ENCODE measurements at places on chromosomes 11 and 22.

GRCh38 chr11:1202776-1203504 is 19.9 kb upstream of the MUC5B start:
- peak; percentile 51 for DNase-seq

DNA sequence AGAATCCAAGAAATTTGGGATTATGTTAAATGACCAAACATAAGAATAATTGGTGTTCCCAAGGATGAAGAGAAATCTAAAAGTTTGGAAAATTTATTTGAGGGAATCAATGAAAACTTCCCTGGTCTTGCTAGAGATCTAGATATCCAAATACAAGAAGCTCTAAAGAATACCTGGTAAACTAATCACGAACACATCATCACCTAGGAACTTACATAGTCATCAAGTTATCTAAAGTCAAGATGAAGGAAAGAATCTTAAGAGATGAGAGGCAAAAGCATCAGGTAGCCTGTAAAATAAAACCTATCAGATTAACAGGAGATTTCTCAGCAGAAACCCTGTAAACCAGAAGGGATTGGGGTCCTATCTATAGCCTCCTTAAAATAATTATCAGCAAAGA is 46.9 kb downstream of the GAS2 start:
- DNase-seq: no peak

DNA sequence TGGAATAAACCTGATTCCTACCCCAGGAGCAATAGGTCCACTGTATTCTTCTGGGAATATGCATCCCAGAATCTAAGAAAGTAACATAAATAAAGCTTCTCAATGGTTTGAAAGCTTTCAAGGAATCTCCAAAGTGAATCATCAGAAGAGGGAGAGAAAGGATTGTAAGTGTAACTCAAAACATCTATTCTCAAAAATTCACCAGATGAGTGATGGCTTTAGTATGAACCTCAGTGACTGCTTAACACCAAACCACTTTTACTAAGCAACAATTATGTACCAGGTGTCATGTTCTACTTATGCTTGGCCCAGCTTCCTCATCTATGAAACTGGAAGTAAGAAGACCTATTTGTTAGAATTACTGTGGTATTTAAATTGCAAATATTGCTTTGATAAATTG is 7.4 kb downstream of the RAB38 start:
- DNase-seq: no peak

DNA sequence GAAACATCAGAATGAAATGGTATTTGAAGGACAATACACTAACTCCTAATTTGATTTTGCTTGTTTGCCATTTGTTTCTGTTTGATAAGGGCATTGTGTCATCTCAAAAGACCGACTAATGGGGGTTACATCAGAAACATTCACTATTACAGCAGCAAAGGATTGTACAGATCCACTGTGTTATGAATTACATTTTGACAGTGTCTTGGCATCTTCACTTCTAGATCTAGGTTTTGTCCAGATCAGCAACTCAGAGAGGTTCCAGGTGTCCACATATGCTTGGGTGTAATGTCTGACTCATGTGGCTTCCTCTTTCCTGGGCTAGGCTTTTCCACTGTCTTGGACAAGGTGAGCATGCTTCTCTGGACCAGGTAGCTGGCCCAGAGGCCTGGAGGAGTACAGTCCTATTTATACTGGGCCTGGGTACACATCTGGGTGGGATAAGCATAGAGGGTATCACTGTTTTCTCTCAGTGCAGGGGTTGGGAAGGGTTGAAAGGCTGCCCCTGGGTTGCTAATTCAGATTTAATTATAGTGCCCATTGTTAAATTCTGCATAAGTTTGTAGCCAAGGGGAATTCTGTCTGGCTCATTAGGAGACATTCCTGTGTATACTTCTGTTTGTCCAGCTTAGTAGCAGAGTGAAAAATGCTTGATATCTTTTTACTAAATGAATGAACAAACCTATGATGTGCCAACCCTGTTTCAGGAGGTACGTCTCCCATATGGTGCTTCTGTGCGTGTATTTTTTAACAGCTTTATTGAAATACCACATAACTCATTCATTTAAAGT is 23.8 kb downstream of the DDI1 start:
- DNase-seq: peak; percentile 6

DNA sequence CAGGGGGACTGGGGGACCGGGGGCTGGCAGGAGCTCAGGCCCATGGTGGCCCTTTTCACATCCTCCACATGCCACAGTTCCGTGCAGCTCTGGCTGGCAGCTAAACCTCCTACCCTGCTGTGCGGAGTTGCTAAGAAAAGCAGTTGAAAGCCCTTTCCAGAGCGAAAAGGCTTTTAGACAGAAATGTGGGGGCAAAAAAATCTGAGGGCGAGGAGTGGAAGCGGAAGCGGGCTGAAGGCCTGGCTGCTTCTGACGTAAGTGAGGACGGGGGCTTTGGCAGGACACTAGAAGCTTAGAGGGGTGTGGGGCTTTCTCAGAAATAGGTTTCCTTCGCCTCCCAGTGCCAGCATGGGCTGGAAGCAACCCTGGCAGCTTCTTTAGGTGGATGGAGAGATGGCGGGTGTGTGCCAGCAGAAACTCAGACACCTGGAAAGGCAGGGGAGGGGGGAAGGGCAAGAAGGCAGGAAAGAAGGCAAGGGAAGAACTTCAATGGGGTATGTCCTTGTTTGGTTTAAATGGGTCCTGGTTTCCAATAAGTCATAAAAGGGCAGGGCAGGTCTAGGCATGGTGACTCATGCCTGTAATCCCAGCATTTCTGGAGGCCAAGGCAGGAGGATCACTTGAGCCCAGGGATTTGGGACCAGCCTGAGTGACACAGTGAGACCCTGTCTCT is 11.2 kb upstream of the DGKZ start:
- no peak for DNase-seq

DNA sequence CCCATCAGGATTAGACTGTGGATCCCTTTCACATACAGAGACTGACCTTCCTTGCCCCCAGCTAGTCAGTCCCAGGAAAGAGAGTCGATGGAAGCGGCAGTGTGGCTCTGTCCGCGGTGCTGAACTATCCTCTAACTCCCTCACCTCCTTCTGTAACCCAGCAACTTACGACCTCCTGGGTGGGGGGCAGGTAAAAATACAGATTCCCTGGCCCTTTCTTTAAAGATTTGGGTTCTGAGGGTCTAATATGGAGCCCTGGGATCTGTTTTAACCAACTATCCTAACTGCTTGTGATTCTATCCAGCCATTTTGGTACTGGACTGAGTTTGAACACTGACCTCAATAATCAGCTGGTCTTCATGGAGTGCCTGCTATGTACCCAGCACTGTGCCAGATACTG is 23.2 kb downstream of the MFNG start:
- peak; percentile 55 for DNase-seq

DNA sequence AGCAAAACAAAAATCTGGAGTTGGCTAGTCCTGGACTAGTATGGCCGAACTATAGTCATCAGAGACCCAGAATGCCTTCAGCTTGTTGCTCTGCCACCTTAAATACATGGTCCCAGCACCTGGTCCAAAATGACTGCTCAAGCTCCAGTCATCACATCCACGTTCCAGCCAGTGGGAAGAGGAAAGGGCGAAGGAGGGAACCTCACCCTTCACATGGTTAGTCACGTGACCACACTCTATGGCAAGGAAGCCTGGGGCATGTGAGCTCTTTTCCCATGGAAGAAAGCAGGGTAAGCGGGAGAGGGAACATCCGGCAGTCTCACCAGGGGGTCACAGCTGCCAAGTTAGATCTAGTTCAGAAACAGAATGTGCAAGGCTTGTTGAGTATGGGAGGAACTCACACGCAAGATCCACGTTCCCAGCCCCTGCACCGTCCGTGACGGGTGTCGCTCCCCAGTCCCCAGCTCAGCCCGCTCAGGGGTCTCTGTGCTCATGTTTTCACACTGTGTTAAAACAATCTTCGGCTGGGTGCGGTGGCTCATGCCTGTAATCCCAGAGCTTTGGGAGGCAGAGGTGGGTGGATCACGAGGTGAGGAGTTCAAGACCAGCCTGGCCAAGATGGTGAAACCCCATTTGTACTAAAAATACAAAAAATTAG is 1.9 kb upstream of the ANO9 start:
- peak; percentile 79 for DNase-seq

DNA sequence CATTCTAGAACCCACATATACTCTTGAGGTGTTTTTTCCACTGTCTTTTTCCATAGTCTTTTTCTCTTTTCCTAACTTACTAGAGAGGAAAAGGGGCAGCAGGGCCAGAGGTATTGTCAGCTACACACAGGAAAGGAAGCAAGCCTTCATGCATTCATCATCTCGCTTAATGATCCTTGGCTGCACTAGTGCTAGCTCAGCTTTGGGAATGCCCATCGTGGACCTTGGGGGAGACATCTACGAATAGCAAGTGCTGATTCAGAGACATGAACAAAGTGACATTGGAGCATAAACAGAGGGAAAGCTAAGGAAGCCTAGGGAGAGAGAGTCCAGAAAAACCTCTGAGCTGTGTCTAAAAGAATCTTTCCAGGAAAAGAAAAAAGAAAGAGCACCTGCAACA is 466.3 kb upstream of the ARHGAP42 start:
- no peak for DNase-seq

DNA sequence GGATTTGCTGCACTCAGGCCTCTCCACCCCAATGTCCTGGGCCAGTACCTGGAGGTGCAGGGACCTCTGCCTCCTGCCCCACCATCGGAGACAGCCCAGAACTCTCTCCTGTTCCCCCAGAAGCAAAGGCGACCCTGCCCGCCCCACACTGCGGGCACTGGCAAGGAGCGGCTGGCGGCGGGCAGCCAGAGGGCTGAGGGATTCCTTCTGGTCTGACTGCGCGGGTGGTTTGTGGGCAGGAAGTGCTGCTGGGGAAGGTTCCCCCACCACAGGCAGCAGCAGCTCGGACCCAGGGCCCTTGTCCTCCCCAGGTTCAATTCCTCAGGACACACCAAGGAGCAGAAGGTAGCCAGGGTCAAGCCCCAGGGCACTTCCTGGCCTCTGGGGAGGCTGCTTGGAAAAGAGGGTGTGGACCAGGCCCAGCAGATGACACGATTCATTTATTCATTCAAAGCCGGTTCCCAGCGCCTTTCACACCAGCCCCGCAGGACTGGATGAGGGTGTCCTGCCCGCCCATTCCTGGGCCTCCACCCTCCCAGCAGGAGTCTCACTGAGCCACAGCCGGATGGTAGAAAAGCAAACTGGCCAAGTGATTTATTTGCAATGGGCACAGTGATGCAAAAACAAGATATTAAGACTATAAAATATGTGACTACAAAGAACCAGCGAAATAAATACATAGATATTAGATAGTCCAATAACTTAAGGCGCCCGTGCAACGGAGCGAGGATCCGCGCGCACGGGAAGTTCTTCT is 1.2 kb downstream of the PHLDA2 start:
- DNase-seq: peak; percentile 56

DNA sequence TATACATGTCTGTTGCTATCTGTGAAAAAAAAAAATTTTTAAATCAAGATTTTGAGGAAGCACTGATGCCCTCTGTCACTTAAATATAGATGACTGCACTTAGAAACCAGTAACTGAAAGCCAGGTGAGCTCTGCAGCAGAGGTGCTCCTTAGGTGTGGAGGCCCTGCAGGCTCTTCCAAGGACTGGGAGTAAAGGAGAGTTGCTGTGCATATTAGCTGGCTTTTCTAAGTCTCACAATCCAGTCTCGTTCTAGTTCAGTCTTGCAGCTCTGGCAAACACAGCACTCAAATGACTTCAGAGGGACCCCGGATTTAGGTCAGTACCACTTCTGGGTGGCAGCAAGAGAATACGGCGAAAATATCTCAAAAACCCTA is 61.0 kb downstream of the LARGE2 start:
- no peak for DNase-seq

- no peak for DNase-seq
Measured at GRCh38 chr11:134613646-134614045, 201.6 kb upstream of the B3GAT1 start.

DNA sequence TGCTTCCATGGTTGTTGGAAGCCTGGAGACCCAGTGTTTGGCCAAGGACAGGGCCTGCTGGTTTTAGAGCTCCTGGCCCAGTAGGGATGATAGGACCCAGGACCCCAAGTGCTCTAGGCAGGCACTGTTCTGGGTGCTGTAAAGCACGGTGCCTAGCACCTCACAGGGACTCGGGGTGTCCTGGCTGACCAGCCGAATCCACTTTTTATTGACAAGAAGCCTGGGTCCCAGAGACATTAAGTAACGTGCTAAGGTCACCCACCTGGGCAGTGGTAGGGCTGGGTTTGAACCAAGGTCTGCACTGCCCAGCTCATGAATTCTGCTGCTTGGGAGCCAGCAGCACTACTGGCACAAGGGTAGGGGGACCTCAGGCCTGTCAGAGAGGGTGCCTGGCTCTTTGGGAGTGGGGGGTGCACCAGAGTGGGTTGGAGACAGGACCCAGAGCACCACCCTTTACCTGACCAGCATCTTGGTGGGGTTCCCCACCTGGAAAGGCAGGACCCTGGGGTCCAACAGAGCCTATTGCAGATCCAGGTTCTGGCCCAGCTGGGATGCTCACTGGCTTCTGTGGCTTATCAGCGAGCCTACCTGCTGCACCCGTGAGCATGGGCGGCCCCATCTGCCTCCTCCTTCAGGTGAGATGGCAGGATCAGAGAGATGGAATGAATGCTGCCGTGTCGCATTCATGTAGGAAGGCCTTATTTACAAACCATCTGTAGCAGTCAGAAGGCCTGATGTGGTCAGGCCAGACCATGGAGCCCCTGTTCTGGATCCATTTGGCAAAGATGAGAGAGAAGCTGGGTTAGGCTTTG is 52.0 kb downstream of the BCR start:
- DNase-seq: no peak

GRCh38 chr22:29346659-29347058 is 31.2 kb upstream of the RASL10A start:
- no peak for DNase-seq

- DNase-seq: peak; percentile 6
Measured at GRCh38 chr11:45485070-45485707, 180.2 kb downstream of the CHST1 start.

GRCh38 chr11:11514246-11514645 is 107.6 kb downstream of the GALNT18 start:
- DNase-seq: no peak

- peak; percentile 49 for DNase-seq
Measured at GRCh38 chr11:72443016-72443415, 8.7 kb upstream of the CLPB start.

GRCh38 chr11:26858098-26858497 is 135.8 kb upstream of the FIBIN start:
- DNase-seq: no peak

- DNase-seq: no peak
Measured at GRCh38 chr11:78429660-78430059, 12.0 kb upstream of the GAB2 start.

- no peak for DNase-seq
Measured at GRCh38 chr11:46234311-46234710, 43.2 kb upstream of the CREB3L1 start.

GRCh38 chr11:113896156-113896879 is 8.3 kb upstream of the HTR3B start:
- DNase-seq: peak; percentile 59

DNA sequence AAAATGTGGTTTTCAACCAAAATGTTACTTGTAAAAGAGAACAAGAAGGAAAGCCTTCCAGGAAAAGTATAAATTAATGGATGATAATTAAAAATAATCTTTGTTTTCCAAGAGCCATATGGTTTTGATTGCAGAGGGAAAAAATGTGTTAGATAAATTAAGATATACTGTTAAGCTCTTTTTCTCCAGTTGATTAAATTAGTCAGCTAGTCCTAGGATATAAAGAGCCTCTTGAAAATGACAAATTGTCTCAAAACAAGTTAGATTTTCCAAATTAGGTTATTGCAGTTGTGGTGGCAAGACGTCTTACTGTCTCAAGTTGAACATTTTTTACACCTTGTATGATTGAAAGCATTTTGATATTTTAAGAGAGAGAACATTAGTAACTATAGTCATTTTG is 110.9 kb downstream of the DYNC2H1 start:
- no peak for DNase-seq

- no peak for DNase-seq
Measured at GRCh38 chr22:46237453-46238124, 12.5 kb downstream of the CDPF1 start.

- peak; percentile 80 for DNase-seq
Measured at GRCh38 chr11:73242251-73243092, 24.4 kb downstream of the P2RY2 start.

Data from choroid plexus epithelial cell (primary cell).